A375 (cell line): ENCODE measurements at places on chromosomes 16 and 17. TPM values are rescaled to one million over a fixed set of nuclear protein-coding genes. Genes with fewer than 3 reads are reported as not detected.

NR1D1 gene
- 6.3 and 8.2 TPM in 2 replicates for total RNA-seq

OR4D1 gene
- total RNA-seq: not detected in 2 replicates

KAT7 gene
- 44.1 and 47.9 TPM in 2 replicates for total RNA-seq

ITGAX gene
- total RNA-seq: 2.4 and 3.4 TPM in 2 replicates

KRT15 gene
- 11.1 and 18.7 TPM in 2 replicates for total RNA-seq

KCTD19 gene
- total RNA-seq: not detected in 2 replicates

GNG13 gene
- total RNA-seq: not detected in 2 replicates

KRT27 gene
- total RNA-seq: not detected in 2 replicates

MYOCD gene
- total RNA-seq: not detected in 2 replicates

TOP2A gene
- 127 and 132 TPM in 2 replicates for total RNA-seq

MYH11 gene
- total RNA-seq: not detected in 2 replicates

RAP1GAP2 gene
- 14.2 and 21.9 TPM in 2 replicates for total RNA-seq

HIRIP3 gene
- total RNA-seq: 44.9 and 45.0 TPM in 2 replicates

SLFN13 gene
- total RNA-seq: 0.49 and 1.8 TPM in 2 replicates

IL32 gene
- total RNA-seq: 2.2 TPM in 1 of 2 replicates, not detected in the other
